ENCODE measurements at places on chromosomes 4 and X. TPM values are rescaled to one million over a fixed set of nuclear protein-coding genes. Genes with fewer than 3 reads are reported as not detected.

The FRAS1 gene
- 2.5 TPM for total RNA-seq

The AWAT2 gene
- total RNA-seq: not detected

The SFRP2 gene
- 0.03 TPM for total RNA-seq

The ADGRG4 gene
- not detected for total RNA-seq

The KDR gene
- total RNA-seq: 0.10 TPM

The CYLC1 gene
- not detected for total RNA-seq

The CRLF2 gene
- total RNA-seq: 1.1 TPM
